ENCODE measurements at places on chromosomes 13 and 19.

DNA sequence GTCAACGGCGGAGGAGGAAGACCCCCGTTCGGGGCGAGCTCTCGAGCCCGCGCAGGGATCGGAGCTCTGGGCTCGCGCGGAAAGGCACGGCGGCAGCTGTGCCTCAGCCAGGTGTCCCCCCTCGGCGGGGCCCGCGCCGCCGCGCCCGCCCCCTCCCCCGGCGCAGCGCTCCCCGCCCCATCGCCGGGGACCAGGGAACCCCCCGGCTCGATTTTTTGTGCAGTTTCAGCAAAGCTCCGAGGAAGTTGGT, 110.0 kb downstream of the KCNRG start:
- no peak for DNase-seq

DNA sequence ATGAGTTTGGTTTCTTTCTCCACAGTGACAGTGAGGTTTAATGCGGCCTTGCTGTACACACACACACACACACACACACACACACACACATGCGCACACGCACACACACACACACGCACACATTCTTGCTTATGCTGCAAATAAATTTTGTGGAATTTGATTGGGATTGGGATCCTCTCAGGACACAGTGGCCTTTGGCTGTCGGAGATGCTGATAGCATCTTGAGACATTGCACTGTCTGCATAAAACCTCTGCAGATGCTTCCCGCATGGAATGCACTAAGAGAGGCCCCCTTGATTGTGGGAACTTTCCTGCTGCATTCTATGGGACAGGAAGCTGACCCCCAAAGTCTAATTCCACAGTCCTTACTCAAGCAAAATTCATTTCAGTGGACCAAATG, 145.6 kb downstream of the FLT1 start:
- no peak for DNase-seq

GRCh38 chr19:2154587-2155075, 3.3 kb upstream of the AP3D1 start:
- DNase-seq: no peak

DNA sequence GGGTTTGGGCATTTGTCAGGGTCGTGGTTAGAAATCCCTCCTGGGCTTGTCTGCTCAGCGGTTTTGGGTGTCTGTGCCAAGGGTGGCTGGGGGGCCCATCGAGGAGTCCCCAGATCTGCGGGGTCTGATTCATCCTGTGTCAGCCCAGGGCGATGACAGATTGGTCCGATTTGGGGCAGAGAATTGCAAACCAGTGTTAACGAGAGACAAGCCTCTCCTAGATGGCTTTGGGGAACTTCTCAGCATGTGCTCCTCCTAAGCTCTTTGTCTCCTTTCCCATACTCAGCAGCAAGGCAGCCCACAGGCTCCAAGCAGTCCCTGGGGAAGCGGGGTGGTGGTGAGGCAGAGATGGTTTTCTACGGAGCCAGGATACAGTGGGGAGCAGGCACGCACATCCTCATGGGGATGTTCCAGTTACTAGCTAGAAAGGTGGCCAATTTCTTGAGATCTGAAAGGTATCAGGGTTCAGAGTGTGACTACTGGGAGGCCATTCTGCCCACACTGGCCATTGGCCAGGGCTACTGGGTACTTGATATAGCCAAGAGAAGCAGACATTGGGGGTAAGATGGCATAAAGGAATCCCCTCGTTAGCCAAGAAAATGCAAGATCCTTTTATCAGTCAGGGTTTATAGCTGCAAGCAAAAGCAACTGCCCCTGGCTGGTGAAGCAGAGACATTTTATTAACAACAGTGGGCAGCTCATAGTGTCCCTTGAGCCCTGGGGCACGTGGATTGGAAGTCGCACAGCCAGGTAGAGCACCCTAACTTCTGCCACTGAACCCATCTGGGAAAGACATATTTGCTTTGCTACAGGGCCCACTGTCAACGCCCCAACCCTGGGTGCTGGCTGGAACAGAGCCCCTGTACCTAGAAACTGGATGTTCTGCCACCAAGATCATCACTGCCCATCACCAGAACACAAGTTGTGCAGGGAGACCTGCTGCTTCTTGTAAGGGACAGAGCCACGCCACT, 63.6 kb downstream of the RGCC start:
- no peak for DNase-seq

- no peak for DNase-seq
Observed at GRCh38 chr13:103516015-103516795, 450.0 kb upstream of the SLC10A2 start.

- no peak for DNase-seq
Observed at GRCh38 chr19:23071147-23071511, 45.7 kb upstream of the ZNF730 start.

GRCh38 chr13:25738342-25739196, 313.2 kb downstream of the SHISA2 start:
- peak; percentile 47 for DNase-seq

GRCh38 chr19:7783991-7784423, 21.0 kb downstream of the CLEC4M start:
- DNase-seq: no peak

DNA sequence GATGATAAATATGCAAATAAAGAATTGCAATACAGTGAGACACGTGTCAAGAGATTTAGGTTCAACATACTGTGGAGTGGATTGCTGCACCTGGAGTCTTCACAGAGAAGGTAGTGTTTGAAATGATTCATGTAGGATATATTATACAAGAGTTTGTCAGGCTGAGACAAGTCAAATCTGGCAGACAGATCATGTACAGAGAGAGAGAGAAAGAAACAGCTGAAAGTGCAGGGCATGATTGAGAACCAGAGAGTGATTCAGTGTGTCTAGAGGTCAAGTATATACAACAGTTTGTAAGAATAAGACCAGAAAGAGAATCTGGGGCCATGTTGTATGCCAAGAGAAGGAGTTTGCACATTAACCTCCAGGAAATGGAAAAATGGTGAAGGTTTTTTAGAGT, 2.1 kb upstream of the VWA8 start:
- no peak for DNase-seq

DNA sequence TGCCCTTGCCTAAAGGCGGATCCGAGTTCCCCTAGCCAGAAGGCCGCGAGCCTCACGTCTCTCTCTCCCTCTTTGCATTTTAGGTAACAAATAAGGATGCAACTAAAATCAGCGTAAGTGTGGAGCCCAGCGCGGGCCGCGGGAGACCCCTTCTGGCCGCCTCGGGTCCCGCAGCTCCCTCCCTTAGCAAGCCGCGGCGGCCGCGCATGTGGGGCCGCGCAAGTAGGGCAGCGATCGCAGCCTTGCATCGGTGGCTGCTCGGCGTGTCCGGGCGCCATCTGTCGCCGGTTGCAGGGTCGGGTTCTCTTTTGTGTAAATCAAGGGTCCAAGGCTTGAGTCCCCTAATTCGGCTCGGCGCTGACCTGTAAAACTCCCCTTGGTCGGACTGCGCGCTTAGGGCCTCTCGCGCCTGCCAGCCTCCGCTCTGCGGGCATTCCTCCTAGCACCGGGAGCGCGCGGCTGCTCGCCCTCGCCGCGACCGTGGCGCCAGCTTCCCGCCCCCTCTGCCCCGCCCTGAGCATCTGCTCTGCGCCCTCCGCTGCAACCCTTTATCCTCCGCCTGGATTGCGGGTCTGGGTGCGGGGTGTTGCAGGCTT, 2.7 kb downstream of the VSTM2B start:
- peak; percentile 39 for DNase-seq

- DNase-seq: no peak
Observed at GRCh38 chr13:67620665-67621064, 390.5 kb upstream of the PCDH9 start.

All from NCI-H2107 (cell line).